ENCODE measurements at places on chromosomes 1 and 21.

DNA sequence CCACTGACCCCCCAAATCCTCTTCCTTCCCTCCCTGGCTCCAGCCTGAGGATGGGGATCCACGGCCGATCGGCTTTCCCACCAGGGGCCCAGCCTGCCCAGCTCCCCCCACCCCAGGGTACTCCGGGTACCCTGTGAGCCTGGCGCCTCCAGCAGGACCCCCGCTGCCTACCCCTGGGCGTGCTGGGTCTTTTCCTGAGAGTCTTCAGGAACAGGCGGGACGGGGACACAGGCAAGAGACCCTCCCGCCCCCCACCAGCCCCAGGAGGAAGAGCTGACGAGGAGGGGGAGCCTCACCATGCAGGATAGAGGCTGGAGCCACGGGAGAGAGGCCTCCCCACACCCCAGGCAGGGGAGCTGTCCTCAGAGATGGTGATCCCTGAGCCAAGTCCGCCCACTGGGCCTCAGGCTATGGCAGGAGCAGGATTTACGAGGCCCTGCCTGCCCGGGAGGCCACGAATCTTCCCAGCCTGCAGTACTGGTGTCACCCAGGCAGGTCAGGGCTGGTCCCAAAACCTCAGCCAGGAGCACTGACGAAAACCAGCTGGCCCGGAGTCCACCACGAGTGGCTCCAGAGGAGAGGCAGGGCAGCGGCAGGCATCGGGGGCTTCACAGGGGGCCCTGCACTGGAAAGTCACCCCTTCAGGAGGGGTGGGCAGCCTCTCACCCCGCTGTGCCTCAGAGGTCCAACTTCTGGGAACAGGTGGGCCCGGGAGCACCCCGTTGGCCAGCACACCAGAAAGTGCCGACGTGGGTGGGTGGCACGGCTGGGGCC, 58.0 kb downstream of the MEGF6 start:
- DNase-seq: no peak

GRCh38 chr21:46077674-46078101, 20.2 kb upstream of the COL6A2 start:
- no peak for DNase-seq

- DNase-seq: no peak
Observed at GRCh38 chr1:33385251-33385650, 45.6 kb downstream of the PHC2 start.

GRCh38 chr1:205656236-205656635, 24.1 kb downstream of the SLC45A3 start:
- DNase-seq: no peak

GRCh38 chr21:36044056-36044455, 16.3 kb downstream of the SETD4 start:
- DNase-seq: no peak

DNA sequence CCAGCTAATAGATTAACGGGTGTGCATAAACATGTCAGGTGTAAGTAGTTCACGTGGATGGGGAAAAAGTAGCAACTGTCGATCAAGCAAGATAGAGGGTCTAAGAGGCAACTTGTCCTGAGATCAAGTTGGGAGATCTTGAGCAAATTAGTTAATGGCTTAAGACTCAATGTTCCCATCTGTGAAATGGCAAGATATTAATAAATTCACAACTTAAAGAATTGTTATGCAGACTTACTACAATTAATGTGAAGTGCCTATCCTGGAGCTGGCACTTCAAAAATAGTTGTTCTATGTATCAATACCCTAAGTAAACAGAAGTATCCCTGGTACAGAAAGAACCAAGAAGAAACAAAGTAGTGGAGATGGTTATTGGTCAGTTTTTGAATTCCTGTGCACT, 312.4 kb downstream of the ASTN1 start:
- no peak for DNase-seq

Data from NCI-H1694 (cell line).